Frontal cortex (tissue), 4 donors: ENCODE measurements at places on chromosomes 7 and 10.

- DNase-seq: no peak
These were observed 73.8 kb downstream of the DIP2C start for GRCh38 chr10:615583-616152.

- DNase-seq: no peak
These were observed 53.5 kb upstream of the FRMD4A start for GRCh38 chr10:14384116-14384730.

DNA sequence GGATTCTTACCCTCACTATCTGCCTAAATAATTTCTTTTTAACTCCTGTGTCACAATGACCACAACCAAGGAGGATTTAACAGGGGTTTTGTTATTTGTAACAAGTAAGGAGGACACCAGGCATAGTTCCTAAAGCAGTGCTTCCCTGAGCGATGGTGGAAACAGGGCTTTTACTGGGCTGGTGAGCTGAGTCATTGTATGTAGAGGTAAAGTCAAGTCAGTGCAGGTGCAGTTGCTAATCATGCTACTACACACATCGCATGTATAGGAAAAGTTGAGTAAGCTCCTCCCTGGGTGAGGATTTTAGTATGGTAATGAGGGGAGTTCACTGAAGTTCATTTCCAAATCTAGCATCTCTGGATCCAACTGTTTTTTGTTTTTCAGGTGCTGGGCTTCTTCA, 22.9 kb upstream of the ABCA13 start:
- DNase-seq: no peak

GRCh38 chr10:109203646-109204353, 719.5 kb downstream of the XPNPEP1 start:
- no peak for DNase-seq
